ENCODE measurements at places on chromosomes 6 and 20.

GRCh38 chr20:47248448-47248966 lies 108.0 kb downstream of the ZMYND8 start:
- no peak for DNase-seq

- no peak for DNase-seq
Measured at GRCh38 chr20:36481380-36482043, 59.8 kb upstream of the MYL9 start.

DNA sequence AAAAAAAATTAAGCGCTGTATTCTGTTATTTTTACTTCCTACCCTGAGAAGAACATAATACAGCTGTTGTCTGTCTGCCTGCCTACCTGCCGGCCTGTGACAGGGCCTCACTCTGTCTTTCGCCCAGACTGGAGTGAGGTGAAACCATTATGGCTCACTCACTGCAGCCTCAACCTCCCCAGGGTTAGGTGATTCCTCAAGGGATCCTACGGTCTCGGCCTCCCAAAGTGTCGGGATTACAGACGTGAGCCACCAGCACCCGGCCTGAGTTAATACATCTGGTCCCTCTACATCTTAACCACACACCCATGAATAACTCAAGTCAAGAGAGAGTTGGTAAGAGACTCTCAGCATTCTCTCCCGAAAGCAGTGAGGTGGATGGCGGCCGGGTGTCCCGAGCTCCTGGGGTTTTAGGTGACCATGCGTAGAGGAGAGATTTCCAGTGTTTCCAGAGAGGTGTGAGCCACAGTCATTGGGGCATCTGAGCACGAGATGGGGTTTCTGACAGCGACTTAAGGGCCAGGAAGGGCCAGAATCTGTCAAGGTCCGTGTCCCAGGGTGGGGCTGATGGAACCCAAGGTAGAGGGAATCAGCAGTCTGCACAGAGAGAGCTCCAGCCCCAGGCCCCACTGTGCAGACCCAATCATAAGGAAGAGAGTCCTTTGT lies 1954.4 kb upstream of the DEFB115 start:
- DNase-seq: no peak

- DNase-seq: peak; percentile 35
Measured at GRCh38 chr20:41738604-41739206, 120.5 kb upstream of the CHD6 start.

GRCh38 chr20:57697543-57697942 lies 12.3 kb downstream of the PMEPA1 start:
- DNase-seq: no peak

- DNase-seq: no peak
Measured at GRCh38 chr6:81762132-81762531, 9.7 kb upstream of the TENT5A start.

- DNase-seq: no peak
Measured at GRCh38 chr6:40899684-40900155, 139.3 kb downstream of the UNC5CL start.

DNA sequence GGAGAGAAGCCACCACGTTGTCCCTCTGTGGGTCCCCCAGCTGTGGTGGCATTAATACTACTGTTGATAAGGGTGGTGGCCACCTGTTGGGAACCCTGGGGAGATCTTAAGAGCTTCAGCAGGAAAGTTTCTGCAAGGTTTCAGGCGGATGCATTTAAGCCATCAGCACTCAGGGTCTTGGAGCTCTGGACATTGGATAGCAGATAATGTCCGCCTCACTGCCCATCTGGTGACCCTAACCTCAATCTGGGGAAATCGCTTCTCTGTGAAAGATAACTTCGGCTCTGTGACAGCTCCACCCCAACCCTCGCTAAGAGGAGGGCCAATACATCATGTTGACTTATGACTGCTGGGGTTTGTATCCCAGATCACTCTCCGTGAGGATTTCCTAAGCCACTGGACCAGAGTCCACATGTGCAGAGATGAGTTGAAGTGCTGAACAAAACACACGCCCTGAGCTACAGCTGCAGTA lies 92.9 kb downstream of the FOXC1 start:
- DNase-seq: no peak

DNA sequence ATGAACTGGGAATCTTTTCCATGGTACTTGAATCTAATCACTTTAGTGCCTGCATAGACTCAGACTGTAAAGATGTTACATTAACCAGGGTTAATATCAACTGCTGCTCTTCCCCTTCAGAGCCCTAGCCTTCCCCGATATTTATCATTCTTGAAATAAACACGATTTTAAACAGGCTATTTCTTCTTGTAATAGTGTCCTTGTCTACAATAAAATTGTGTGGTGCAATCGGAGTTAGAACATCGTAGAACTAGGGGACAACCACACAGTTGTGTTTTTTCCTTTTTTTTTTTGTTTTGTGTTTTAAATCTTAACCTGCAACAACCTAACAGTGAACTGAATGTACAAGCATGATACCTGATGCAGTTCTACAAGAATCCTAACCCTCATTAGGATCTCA lies 4.5 kb downstream of the GJA1 start:
- no peak for DNase-seq

GRCh38 chr6:135974426-135974825 lies 122.9 kb downstream of the PDE7B start:
- DNase-seq: no peak

- no peak for DNase-seq
Measured at GRCh38 chr6:47130086-47130485, 88.0 kb upstream of the ADGRF1 start.

GRCh38 chr6:143591441-143591840 lies 79.9 kb upstream of the FUCA2 start:
- DNase-seq: no peak

GRCh38 chr6:36913082-36913481 lies 27.3 kb downstream of the C6orf89 start:
- no peak for DNase-seq

DNA sequence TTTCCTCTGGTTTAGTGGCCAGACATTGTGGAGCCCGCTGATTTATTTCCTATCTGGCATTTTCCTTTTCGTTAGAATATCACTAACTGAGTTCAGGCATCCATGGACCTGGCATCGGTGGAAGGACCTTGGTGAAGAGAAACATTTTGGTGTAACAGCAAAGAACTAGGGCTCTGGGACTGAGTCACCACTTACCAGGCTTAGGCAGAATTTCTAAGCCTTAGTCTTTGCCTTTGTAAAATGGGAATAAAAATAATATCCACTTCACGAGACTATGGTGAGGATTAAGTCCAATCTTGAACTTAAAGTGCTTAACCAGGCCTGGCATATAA lies 42.0 kb upstream of the ENPP1 start:
- DNase-seq: no peak

DNA sequence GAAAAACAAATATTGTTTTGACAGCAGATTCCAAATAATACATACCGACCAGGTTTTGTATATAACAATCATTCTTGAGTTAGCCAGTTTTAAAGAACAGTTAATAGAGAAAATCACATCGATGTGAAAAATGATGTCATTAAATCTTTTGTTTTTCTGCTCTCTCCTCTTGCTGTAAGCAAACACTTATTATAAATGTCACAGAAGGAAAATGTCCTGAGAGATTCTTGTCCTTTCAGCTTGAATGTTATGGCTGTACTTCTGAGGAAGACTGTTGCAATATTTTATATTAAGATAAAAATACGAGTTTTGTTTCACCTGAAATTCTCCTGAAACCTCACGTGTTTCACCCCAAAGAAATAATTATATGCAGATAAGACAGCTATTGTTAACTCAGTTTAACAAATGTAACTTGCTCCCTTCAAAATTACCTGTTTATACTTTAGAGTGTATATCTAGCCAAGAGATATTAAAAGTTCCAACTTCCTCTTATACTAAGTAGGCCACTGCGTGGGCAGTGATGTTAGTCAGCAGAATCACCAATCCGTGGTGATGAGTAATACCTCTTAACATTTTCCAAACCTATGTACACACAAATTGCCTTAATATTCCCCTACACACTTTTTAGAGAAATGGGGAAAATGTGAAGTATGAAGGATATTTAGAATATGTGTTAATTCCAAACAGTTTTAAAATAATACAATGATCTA lies 1111.4 kb upstream of the CITED2 start:
- DNase-seq: no peak

DNA sequence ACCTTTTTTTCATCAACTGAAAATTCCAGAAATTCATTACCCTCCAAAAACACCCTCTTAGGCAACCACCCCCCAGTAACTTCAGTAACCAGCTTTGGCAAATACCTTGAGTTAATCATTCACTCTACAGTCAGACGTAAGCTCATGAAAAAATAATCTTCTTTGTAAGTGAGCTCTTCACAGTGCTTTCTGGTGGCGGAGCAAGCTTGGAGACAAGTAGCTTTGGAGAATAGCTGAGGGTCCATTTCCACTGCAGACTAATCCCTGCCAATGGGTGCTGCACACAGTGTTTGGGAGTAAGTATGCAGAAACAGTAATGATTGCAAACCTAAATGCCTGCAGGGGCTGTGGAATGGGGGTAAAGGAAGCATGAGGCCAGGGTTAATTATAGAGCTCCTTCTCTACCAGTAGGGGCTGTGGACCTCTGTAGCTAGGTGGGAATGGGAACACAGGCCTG lies 56.8 kb upstream of the HINT3 start:
- DNase-seq: no peak

GRCh38 chr6:52310932-52311331 lies 26.4 kb upstream of the MCM3 start:
- DNase-seq: no peak

- DNase-seq: no peak
Measured at GRCh38 chr6:130896249-130896648, 69.0 kb downstream of the SMLR1 start.

DNA sequence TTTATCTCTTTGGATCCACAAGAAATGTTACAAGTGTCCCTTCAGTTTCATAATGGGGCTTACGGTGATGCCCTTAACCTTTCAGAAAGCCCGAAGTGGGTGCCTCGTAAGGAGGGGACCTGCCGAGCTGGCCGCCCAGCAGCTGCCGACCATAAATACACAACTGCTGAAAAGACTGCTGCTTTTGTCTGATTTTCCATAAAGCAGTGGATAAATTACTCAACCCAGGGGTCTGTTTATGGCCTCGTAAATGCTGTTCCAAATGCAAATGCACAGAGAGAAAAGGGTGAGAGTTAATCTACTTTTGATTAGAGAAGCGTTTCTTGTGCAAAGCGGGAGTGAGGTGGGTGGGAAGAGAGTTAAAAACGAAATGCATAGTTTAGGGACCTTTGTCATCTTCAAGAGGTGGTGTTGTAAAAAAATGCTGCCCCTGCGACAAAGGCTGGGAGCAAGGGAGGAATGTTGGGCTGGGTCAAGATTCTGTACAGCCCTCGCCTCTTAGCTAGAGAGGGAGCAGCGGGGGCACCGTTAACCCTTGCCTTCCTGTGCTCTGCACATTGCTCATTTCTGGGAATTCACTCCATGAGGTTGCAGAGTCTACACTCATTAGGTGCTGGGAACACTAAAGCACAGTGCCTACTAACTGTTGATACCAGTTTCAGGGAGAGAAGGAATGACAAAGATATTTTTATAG lies 112.0 kb upstream of the MTHFD1L start:
- no peak for DNase-seq

DNA sequence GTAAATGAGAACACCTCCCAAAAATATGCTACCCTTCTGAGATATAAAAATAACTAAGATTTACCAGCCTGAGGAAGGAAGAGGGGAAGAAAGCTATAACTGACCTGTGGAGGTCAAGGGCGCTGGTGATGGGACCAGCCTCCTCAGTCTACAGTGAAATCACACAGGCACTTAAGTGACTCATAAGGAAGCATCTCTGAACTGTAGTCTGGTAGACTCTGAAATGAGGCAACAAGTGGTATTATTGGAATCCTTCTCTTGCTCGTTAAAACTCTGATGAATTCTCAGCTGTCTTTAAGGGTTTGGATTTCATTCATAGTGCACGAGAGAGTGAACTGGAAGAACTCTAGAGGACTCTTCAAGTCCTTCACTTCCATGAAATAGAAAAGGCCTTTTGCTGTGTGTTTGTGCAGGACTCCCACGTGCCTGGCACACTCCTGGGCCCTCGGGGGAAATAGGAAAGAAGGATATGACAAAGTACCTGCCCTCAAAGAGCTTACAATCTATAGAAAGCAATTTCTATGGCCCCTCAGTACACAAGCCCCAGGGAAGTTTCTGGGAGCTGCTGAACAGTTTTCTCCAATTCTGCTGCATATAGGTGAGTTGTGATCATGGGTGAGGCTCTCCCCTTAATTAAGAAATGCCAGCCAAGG lies 231.8 kb upstream of the RREB1 start:
- no peak for DNase-seq

DNA sequence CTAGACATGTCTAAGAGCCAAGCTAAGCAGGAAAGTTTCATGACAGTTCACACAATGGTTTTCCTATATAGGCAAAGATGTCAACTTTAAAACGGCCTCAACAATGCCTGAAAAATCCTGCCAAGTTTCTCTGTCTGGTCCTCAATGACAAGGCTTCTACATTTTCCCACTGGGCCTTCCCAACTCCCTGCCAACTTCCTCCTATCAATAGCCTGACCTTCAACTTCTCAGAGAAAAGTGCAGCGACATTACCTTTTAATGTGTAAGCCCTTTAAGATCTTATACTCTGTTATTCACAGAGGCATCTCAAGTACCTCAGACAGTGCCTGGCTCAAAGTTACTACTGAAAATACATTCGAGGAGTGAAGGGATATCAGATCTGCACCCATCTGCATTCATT lies 56.2 kb upstream of the BTBD3 start:
- no peak for DNase-seq

- DNase-seq: no peak
Measured at GRCh38 chr20:45041464-45042337, 59.2 kb downstream of the KCNS1 start.

DNA sequence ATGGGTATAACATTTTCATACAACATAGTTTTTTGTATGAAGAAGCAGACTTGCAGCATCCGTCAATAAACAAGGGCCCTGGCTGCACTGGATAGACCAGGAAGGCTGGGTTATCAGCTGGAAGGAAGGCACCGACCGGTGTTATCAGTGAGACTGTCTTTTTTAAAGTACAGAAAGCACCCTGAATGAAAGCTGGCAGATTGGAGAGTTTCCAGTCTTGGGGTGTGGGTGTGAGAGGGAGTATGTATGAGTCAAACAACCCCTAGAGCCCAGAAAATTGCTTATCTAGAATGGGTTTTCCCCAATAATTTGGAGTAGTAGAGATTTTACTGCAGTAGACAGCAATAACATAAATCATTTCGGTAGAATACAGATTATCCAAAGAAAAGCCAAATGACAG lies 42.4 kb downstream of the TXLNB start:
- no peak for DNase-seq

DNA sequence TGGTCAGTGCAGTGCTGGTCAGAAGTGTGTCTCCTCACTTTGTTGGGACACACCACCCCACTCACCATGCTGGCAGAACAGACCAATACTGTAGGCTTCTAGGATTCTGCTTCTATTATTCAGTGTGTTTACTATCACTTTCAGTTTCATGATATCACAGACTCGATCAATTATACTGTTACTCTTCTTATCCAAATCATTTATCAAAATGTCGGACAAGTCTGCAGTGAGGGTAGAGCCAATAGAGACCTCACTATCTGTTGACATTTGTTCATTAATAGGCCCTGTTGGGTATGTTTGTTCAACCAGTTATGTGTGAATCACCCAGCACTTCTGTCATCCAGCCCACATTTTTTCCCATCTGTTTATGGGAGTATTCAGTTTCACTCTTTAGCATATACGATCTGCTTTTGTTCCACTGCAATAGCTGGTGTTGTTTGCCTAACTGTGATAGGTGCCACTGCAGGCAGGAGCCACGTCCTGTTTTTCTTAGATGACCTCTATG lies 140.1 kb downstream of the NRN1 start:
- peak; percentile 16 for DNase-seq
